ENCODE measurements at places on chromosomes 16 and 17.

- DNase-seq: no peak
Observed at GRCh38 chr17:8892338-8892690, 24.8 kb upstream of the PIK3R6 start.

DNA sequence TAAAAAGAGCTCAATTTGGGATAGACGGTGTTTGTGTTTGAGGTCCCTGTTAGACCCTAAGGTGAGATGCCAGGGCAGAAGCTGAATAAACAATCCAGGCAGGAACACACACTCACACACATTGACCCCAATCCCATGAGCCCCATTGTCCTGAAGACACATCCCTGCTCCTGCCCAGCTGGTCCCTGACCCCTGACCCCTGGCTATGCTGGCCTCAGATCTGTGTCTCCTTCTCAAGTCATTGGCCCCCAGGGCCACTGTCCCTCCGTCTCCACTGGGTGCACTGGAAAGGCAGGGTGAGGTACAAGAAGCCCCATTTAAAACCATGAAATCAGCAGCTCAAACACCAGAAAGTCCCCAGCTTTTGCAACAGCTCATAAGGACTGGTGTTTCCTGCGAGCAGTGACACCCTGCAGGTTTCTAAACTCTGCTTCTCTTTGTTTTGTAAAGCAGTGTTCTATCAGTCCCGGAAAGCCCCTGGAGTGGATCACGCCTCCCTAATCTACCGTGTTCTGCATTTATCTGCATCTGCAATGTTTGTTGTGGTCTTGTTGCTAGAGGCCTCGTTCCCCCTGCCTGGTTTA, 18.0 kb upstream of the ASGR2 start:
- DNase-seq: no peak

GRCh38 chr16:89149386-89149785, 22.2 kb upstream of the CDH15 start:
- no peak for DNase-seq

DNA sequence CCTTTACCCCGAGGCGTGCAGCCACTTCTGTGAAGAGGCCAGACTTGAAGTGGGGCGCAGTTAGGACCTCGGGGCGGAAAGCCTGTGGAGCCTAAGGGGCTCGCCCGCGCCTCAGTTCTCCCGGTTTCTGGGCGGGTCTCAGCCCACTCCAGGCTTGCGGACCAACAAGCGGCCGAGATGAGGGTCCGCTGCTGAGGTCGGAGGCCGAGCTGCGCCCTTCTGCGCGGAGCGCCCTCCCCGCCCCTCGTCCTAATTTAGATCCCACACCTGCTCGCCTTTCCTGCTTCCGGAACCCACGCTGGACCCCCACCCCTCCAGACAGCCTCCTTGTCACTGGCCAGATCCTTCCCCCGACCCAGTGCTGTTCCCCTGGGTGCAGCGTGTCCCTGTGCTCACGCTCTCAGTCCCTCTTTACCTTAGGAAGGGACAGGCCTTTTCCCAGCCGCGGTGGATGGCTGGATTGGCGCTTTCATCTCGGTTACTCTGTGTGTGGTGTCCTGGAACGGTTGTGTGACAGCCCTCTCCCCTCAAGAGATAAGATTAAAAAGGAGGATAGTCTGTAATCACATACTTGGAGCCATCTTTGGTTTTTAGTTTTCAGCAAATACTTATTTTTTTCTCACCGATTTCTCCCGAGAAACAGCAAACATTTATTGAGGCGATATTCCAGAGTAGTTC, 933 bp upstream of the ATXN7L3 start:
- DNase-seq: no peak

GRCh38 chr16:74942977-74943918, 41.7 kb downstream of the WDR59 start:
- DNase-seq: no peak

- no peak for DNase-seq
Observed at GRCh38 chr17:33682599-33682998, 389.5 kb upstream of the ASIC2 start.

DNA sequence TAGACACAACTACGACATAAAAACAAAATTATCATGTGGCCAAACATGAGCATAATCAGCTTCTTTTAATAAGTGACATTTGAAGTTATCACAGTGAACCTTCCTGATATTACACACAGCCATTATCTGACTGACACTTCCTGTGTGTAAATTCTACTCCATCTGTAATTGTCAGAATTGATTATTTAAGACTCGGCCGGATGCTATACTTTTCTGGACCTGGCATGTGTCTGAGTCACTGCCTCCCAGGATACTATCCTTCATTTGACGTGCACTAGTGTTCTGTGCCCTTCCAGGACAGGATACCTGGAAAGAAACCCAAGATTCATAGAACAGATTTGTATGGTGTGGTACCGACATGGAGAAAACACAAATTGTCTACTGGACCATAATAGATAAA, 242.0 kb downstream of the HS3ST3A1 start:
- DNase-seq: no peak

Data from NCI-H1436 treated with DMSO at 0.1 percent for 48 hours (cell line).